Activated T-helper 1 cell treated with anti-CD3 and anti-CD28 coated beads, Interleukin-2, amount 50 U/mL, for 16 hours (primary cell): ENCODE measurements at places on chromosomes 4 and X.

- DNase-seq = no peak
These were observed 78.0 kb downstream of the HCCS start for GRCh38 chrX:11189097-11189496.

DNA sequence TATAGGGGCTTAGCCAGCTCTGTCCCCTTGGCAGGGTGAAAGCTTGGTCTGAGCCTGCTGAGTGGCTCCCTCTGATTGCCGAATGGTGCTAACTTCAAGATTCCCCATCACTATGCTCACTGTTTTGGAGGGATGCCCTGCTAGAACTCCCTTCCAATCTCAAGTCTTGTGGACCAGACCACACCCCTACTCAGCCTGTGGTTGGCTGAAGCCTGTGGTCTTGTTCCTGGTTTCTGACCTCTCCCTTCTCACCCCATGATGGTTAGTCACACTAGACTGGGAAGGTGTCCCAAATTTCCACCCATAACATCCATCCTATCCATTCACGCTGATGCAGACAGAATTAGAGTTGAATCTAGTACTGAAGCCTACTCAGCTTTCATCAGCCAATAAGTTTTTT, 184.7 kb upstream of the NDP start:
- no peak for DNase-seq

GRCh38 chr4:166802346-166802745, 431.9 kb downstream of the SPOCK3 start:
- DNase-seq = no peak

DNA sequence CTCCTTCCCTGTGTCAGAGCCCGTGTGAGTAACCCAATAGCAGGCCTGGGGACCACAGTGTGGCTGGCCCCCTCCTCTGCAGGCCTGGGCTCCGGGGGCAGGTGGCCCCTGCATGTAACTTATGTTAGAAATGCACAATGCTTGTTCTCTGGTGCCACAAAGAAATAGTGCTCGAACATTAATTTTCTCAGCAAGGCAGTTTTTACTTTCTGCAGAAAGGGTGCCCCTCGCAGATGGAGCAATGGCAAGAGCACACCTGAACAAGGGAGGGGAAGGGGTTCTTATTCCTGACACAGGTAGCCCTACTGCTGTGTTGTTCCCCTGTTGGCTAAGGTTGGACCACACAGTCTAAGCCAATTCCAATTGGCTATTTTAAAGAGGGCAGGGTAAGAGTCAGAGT, 17.1 kb downstream of the TACC3 start:
- DNase-seq = no peak

DNA sequence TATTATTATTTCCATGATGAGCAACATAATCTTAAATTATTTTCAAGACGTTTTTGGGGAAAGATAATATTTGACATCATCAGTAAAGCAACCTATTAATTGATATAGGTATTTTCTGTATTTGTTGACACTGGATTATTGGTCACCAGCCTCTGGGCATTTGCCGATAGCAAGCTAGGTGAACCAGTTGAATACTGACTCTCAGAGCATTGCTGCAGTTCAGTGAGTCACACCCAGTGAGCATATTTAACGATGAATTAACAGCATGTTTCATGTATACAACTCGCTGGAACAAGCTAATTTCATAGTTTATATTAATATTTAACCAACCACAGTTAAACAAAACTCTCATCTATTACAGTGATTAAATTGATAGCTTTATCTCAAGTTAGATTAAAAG, 1006.0 kb upstream of the DIAPH2 start:
- no peak for DNase-seq

DNA sequence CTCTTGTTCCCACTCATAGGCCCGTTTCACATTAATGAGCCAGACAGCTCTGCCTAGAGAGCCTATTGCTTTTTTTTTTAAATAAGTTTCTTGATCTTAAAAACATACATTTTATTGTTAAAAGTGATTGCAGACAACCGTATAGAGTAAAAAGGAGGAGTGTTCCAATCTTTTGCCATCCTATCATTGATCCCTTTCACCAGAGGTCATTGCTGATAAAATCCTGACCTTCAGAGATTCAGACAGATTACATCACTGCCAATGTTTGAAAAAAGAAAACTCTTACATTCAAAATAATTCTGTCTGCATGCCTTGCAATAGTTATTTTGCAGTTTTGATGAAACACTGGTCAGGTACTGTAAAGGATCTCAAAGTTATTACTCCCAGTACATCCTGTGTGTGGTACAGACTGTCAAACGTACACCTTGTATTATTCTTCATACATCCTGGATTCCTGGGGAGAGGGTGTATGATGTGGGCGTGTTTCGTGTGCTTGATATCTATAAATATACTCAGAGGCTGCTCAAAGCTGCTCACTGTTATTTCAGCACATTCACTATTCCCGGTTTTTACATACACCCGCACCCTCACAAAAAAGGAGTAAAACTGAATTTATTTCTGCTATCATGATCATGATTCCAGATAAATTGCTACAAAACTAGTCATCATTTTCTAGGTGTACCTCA, 15.4 kb upstream of the KLHL2 start:
- DNase-seq = no peak

GRCh38 chr4:189809839-189810238, 130.8 kb upstream of the FRG1 start:
- no peak for DNase-seq

DNA sequence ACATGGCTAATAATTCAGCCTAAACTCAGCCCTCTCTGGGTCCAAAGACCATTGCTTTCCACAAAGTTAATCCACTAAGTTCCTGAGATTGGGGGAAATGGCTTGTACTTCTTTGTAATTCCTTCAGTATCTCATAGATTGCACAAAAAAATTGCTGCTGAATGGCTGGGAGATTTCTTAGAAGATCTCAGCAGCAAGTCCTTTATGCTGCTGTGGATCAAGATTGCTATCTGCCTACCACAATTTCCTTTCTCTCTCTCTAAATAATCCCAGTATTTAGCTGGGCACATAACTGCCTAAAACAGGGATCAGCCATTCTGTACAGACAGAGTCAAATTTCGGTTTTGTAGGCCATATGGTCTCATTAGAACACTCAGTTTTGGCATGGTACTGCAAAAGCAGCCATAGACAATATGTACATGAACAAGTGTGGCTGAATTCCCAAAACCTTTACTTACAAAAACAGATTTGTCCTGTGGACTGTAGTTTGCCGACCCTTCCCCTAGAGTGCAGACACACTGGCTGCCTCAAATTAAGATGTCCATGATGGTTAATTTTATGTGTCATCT, 18.5 kb upstream of the HOPX start:
- DNase-seq = no peak

- DNase-seq = no peak
These were observed 9.8 kb downstream of the LAMP2 start for GRCh38 chrX:120459309-120459708.

DNA sequence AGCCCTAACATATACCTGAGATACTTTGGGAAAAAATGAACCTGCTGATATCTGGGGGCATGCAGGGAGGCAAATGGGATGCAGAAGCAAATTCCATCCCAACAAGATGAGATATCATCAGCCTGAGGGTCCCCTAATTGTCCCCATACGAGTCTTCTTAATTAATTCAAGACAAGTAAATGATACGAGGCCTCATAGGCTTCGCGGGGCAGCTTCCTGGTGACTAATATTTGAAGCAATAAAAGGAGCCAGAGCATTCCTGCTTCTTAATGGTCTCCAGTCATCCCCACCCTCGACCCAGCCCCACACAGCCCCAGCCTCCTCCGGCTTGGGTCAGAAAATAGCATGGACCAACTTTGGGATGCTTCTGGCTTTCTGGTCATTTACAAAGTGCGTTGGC, 99.6 kb upstream of the MSX1 start:
- no peak for DNase-seq

DNA sequence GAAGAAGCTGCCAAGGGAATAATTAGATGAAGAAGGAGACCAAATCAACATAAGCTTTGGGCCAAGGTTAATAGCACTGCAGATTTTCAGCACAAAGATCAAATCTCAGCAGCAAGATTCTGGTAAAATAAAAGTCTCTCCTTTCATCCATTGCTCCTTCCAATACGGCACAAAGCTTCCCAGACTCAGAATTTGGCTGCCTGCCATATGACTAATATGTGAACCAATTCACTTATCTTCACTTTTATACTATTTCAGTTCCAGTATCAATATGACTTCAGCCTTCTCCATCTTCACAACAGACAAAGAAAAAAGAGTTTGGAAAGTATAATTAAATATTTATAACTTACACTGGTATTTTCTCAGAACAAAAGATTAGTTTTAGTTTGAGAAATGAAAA, 978.3 kb upstream of the GRID2 start:
- no peak for DNase-seq

GRCh38 chr4:1601852-1602654, 82.1 kb downstream of the FAM53A start:
- DNase-seq = no peak

DNA sequence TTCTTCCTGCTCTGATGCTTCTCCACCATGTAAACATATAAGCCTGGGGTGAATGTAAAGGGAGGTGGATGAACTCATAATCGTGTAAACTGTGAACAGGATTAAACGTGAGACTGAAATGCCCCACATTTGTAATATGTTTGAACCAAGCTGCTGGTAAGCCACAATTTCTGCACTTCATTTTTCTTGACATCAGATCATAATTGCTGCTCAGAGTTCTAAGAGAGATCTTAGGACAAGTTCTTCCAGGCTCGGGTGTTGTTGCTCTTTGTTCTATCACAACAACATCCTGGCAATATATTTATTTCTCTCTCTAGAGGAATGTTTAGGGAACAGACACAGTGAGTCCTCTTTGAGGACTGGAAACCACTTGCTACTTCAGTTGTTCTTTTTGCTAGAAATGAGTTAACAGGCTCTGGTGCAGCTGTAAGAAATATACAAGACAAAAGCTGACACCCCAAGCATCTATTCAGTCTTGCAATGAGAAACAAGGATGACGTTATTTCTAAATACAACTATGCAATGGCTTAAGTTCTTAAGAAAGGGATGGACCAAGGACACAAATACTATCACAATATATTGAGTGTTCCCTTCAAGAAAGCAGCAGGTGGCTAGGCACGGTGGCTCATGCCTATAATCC, 59.6 kb downstream of the LNX1 start:
- no peak for DNase-seq

DNA sequence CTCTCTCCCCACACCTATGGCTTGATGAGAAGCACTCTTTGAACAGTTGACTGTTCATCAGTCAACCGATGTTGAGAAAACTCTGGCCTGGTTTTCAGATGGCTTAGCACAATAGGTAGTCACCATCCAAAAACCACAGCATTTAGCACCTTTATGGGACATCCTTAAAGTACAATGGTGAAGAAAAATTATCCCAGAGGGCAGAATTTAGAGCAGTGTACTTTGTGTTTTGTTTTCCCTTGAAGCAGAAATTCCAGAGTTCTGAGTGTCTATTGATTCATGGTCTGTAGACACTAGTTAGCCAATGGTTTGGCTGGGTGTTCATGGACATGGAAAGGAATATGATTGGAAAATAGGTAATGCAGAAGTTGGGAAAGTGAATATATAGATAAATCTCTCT, 487.0 kb downstream of the PDHA2 start:
- DNase-seq = no peak

DNA sequence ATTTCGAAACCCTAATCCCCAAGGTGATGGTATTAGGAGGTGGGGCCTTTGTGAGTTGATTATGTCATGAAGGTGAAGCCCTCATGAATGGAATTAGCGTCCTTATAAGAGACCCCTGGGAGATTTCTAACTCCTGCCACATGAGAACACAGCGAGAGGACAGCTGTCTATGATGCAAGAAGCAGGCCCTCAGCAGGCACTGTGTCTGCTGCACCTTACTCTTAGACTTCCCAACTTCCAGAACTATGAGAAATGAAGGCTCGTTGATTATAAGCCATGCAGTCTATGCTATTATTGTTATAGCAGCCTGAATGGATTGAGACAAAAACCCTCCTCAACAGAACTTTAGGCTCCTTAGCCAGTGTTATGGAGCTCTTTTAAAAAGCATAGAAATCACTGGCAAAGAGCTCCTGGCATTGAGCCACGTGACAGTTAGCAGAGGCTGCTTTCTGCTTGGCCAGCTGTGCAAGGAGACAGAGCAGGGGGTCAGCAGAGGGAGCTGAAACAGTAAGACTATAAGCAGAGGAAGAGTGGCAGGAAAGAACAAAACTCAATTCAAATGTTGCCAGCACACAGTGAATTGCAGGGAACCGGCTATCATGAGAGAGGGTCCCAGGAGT, 219.2 kb upstream of the FAT1 start:
- DNase-seq = no peak

GRCh38 chrX:69163936-69164741, 1.1 kb downstream of the PJA1 start:
- peak; percentile 7 for DNase-seq

- DNase-seq = no peak
These were observed 17.8 kb downstream of the ANXA3 start for GRCh38 chr4:78569306-78569821.

DNA sequence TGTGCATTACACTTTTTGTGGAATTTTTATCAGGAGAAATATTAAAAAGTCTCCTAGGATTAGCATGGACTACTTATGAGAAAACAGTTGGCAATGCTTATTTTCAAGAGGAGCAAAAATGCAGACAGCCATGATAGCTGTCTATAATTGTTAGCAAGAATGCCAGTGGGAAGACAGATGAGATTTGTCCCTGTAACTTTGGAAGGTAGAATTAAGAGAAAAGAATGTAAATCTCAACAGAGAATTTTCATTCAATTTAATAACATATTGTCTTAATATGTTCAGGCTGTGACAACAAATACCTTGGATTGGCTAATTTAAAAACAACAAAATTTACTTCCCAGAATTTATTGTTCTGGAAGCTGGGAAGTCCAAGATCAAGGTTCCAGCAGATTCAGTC, 349.2 kb downstream of the IQCM start:
- DNase-seq = no peak

DNA sequence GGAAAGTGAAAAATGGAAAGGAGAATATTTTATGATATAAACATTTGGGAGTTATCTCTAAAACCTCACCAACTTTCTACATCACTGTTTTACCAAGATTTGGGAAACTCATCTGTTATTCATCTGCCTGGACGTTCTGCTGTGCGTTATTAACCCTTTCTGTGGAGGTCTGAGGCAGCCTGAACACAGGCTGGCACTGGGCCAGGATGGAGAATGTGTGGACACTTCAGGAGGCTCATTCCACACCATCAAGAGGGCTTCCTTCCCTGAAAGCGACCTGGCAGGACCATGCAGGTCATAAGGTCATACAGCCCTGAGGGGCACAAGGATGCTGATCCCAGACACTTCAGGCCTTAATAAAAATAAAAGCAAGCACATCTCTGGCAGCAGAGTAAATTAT, 31.2 kb upstream of the TMEM184C start:
- no peak for DNase-seq
